ENCODE measurements at places on chromosomes 11 and 22.

DNA sequence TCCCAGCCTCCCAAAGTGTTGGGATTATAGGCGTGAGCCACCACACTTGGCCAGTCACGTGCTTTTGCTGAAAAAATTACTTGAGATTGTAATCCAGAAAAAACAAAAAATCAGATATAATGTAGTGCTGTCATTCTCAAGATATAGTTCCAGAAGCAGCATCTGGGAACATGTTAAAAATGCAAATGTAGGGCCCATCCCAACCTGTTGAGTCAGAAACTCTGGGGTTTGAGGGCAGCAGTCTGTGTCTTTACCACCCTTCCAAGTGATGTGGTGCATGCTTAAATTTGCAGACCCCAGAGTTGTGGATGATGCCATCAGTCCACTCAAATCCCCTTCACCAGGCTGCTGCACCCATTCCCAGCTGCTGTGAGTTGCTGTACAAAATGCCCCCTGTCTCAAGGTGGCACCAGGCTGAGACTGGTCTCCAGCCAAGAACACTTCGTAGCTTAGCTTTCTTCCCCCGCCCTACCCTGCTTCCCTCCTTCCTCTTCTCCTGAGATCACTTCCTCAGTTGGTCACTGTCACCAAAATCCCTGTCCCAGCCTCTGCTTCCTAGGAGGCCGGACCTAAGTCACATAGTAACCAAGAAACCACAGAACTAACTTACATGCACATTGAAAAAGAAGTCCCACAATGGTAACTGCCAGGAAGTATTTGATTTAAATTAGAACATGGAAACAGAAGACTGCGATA is 18.2 kb upstream of the ARRB1 start:
- DNase-seq: no peak

- no peak for DNase-seq
Measured at GRCh38 chr11:73234471-73235181, 16.5 kb downstream of the P2RY2 start.

DNA sequence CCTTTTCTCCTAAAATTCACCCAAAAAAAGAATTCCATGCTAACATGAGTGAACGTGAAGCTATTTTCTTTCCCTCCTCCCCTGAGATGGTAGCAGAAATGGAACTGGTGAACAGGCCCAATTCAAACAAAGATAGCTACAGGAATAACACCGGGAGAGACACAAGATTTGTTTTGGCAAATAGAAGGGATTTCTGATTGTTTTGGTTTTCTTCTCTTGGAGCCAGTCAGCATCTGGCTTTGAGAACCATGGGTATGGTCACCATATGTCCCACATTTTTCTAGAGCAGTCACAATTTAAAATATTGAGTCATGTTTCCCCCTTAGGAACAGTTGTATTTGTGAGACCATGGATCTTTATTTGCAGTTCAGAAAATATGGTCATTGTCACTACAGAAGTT is 214.1 kb downstream of the FAM76B start:
- no peak for DNase-seq

DNA sequence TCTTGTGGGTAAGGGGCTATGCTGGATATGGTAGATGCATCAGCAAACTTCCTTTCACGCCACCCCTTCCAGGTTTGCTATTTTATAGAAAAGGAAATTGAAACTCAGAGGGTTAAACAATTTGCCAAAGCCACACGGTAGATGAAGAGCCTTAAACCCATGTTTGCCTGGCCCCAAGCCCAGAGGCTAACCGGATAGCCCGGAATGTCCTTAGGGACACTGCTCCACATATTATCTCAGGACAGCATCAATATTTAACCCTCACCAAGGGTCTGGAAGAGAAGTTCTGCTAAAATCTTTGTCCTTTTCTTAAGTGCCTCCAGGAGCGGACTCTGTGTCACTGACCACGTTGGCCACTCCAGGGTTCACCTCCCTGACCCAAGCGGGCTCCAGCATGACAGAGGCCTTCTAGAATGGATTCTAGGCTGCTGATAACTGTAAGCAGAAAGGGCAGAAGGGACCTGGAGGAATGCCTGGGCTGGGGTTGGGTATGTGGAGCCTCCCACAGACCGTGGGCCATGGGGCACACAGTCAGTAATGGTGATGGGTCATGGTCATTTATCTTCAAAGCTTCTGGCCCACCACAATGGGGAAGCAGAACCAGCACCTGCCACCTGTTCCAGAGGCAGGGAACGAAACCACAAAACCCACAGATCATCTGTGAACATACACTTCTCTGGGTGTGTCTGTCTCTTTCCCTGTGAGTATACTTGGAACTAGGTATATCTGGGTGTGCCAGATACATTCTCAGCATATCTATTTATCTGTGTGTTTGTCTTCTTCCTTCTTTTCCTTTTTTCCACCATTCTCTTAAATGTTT is 5.4 kb upstream of the TMEM86A start:
- DNase-seq: no peak

DNA sequence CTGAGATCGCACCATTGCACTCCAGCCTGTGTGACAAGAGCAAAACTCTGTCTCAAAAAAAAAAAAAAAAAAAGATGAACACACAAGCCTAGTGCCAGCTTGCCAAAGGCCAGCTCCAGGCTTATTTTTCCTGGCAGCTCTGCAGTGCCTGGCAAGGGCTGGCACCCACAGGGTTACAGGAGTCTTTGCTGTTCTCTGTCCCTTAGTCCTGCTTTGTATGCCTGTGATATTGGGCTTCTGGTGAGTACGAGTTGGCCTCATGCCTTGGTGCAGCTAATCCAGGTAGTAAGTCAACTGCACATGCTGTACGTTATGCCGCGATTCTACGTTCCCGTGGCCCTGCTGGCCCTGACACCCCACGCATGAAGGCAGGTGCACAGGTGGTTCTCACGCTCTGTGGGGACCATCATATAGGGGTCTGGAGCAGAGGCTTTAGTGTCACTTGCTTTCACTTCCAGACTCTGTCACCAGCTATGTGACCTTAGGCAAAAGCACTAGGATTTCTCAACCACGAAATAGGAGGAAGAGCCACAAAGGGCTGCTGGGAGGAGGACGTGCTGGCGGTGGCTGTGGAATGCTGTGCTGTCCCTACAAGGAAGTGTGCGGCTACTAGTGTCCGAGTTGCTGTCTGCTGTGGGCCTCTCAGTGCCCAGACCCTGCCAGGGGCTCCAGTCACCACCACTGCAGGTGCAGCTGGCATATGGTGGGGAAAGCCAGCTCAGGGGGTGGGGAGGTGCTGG is 21.4 kb upstream of the RASL10A start:
- no peak for DNase-seq

DNA sequence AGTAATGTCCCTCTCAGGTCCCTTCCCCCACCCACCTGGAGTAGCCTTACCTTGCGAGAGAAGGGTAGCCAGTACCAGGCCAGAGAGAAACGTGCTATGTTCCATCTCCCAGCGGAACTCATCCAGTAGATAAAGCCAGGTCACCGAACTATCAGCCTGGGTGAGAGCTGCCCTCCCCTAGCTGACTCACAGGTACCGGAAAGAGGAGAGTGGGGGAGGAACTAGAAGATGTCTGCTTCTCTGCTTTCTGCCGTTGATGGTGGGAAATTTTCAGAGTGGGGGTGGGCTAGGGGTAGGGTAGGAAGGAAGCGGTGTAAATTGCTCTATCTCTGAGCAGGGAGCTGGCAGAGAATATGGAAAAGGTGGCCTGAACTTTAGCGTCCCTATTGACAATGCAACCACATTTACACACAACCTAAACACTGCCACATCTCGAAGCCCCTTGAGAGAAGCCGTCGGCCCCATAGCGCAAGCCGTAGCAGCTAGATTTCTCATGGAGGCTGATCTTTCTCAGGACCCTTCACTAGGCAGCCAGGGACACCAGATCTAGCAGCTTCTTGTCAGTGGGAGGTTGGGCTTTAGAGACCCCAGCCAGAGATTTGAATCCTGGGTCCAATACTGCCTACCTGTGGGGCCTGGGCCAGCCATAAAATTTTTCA is at the start of gene CD3D:
TSS of gene CD3D (minus strand) at position 203 of the 659 bp plus-strand sequence. CDS start at position 105, 98 bp downstream.
- DNase-seq: peak; percentile 48

All from stimulated activated CD4-positive, alpha-beta T cell treated with anti-CD3 and anti-CD28 coated beads, TNF-alpha, amount 100 ng/mL, for 24 hours (primary cell).